ENCODE measurements at places on chromosomes 1 and 21.

DNA sequence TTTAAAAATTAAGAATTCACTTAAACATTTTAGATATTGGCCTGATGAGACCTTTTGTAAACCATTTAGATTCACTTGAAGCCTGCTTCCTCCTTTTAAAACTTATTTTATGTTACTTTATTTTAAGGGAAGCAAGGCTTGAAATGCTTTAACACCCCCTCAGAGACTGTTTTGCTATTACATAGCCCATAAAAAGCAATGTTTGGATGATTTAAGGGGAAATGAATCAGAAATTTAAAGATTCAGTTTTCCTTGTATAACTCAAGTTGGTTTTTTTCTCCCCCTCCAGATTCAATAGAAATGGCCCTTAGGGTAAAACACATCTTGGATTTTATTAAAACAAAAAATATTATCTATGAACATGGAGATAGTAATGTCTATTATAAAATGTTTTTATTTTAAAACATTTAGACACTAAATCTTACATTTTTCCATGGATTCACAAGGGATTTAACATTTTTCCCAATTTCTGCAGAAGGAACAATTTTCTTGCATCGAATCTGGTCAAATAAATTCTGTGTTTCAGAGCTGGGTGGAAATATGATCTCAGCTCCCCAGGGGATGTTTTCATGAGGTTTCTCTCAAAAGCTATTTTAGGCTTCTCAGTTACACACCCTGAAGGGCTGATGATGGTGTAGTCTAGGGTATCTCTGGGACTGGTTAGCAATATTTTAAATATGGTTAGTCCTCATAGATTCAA, 69.3 kb upstream of the WARS2 start:
- DNase-seq, result no peak

- peak; percentile 32 for DNase-seq
These were observed 20.3 kb downstream of the C2CD2 start for GRCh38 chr21:41933313-41934079.

DNA sequence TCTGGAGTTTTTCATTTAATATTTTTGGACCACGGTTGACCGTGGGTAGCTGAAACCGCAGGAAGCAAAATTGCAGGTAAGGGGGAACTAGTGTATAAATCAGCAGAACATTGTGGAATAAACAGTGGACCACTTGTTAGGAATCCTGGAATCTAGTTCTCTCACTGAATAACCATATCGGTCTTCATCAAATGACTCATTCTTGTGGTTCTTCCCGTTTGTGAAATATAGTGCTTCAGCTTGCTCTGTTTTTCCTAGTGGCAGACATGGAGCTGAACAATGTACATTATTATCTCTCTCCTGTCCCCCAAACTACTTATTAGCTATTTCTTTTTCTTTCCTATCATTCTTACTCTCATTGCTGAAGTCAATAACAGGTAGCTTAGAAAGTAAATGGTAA, 61.9 kb downstream of the HSPA13 start:
- peak; percentile 2 for DNase-seq

- no peak for DNase-seq
These were observed 23.1 kb downstream of the NPHP4 start for GRCh38 chr1:5969168-5969567.

DNA sequence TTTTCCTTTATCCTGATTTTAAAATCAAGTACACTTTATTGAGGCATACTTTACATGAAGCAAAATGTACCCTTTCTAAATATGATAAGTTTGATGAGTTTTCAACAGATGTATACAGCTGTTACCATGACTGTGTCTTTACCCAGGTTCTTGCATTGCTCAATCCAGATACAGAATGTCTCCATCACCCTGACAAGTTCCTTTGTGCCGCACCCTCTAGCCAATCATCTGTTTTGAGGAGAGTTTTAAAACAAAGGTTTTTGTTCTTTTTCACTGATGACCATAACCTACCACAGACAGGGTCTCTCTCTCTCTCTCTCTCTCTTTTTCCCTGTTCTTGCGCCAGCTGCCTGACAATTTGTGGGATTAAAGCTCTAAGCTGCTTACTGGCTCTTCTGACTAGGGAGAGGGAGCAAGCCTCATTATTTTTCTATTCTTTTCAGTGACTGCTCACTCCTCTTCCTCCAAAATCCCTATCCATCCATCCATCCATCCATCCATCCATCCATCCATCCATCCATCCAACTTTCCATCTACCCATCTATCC, 1.2 kb upstream of the KCNE1 start:
- peak; percentile 47 for DNase-seq

DNA sequence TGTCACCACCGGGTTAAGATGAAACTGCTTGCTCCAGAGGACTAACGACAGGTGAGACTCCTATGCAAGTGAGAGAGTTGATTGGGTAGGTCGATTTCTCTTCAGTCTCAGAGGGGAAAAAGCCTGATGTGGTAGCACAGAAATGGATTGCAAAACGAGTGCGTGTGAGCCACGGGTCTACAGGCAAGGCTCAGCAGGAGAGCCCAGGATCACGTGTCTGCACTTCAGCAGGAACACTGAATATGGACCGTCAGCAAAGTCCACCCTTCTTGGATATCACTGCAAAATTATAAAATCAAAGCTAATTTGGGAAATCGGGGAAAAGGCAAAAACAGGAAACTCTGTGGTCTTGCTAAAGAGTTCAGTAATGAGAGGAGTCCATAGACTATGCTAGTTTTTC, 107.7 kb upstream of the ZNF648 start:
- peak; percentile 83 for DNase-seq

All from suppressor macrophage (primary cell).